ENCODE measurements at places on chromosomes 4 and X. TPM values are rescaled to one million over a fixed set of nuclear protein-coding genes. Genes with fewer than 3 reads are reported as not detected.

Gene CT45A7
- total RNA-seq, result not detected

Gene PDLIM5
- 243 TPM for total RNA-seq

Gene GLRB
- 8.9 TPM for total RNA-seq

Gene GABRB1
- 0.79 TPM for total RNA-seq

Gene DCHS2
- total RNA-seq, result 14.0 TPM

Gene ELOVL6
- 16.8 TPM for total RNA-seq

Gene NAP1L2
- 7.2 TPM for total RNA-seq

Gene SPINK2
- total RNA-seq, result not detected

Gene TAF9B
- 41.0 TPM for total RNA-seq

Gene CXCL10
- 7.6 TPM for total RNA-seq

Gene MAOA
- 50.6 TPM for total RNA-seq

Gene DSPP
- not detected for total RNA-seq

Gene DAPP1
- 19.6 TPM for total RNA-seq

Gene DRP2
- total RNA-seq, result 2.7 TPM

Gene HPGD
- 148 TPM for total RNA-seq

Gene TRPC5OS
- not detected for total RNA-seq

Gene MAGEE2
- total RNA-seq, result 0.74 TPM

Gene ZNF674
- 9.9 TPM for total RNA-seq

Gene HHIP
- total RNA-seq, result 38.5 TPM
